ENCODE measurements at places on chromosomes 3 and 15.

DNA sequence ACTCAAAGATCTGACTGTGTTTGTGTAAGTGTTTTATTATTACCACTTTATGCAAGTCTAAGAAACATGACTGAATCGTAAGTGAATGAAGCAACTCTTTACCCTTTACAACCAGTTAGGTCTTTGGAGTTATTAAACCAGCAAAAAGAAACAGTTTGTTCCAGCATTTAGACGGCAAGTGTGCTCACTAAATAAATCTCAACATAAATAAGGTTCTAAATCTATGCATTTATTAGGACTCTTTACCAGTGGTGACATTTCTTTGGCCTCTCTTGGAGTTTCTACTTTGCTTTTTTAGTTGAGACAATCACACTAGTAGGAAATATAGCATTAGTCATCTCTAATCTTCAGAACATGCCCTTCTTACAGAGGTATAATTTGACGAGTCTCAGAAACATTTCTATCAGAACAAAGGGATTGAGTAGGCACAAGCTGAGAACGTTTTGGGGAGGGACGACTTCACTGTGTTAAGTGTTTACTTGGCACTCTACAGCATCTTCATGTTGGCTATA is 739.9 kb upstream of the NR2F2 start:
- DNase-seq = no peak

GRCh38 chr3:137332297-137332696 is 374.5 kb downstream of the IL20RB start:
- no peak for DNase-seq

GRCh38 chr15:38530113-38530512 is 34.5 kb downstream of the RASGRP1 start:
- DNase-seq = peak; percentile 31

GRCh38 chr3:140097874-140098635 is 163.1 kb downstream of the CLSTN2 start:
- DNase-seq = no peak

- peak; percentile 42 for DNase-seq
Observed at GRCh38 chr3:197289726-197290125, 8.7 kb downstream of the DLG1 start.

GRCh38 chr15:80595396-80595795 is 99.7 kb upstream of the ABHD17C start:
- DNase-seq = peak; percentile 51

GRCh38 chr3:158737976-158738615 is 5.8 kb upstream of the RARRES1 start:
- DNase-seq = peak; percentile 83

GRCh38 chr3:66372681-66373350 is 128.0 kb downstream of the LRIG1 start:
- DNase-seq = peak; percentile 31

GRCh38 chr3:100002599-100003350 is 111.5 kb downstream of the FILIP1L start:
- DNase-seq = peak; percentile 97

DNA sequence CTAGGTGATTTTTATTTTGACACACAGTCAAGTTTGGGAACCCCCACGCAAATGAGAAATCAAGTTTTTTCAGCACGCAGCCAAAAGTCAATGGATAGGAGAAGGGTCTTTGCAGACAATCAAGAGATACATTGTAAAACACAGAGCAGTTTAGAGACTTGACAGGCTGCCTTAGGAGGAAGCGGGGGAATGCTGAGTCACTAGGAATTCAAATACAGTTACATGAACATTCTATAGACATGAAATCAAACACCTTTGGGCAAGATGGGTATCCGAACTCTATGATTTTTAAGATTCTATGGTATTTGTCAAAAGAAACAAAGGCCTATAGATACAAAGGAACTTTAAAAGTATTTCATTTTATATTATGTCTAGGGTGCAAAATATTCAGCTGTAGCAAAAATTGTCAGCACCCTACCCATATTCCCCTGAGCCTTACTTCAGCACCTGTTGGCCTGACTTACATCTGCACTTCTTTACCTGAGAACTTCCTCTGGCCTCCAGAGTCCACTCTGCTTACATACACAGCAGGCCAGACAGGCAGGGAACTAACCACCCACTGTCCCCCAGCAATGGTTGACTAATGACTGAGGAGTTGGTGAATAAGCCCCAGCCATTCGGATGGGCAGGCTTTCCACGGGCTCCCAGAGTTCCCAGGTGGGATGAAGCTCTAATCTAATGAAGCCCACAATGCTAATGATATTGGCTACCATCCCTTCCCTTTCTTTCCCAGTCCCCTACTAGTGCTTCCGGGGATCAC is 289.3 kb upstream of the RORA start:
- peak; percentile 35 for DNase-seq

- DNase-seq = no peak
Observed at GRCh38 chr15:84937144-84937543, 44.5 kb upstream of the PDE8A start.

DNA sequence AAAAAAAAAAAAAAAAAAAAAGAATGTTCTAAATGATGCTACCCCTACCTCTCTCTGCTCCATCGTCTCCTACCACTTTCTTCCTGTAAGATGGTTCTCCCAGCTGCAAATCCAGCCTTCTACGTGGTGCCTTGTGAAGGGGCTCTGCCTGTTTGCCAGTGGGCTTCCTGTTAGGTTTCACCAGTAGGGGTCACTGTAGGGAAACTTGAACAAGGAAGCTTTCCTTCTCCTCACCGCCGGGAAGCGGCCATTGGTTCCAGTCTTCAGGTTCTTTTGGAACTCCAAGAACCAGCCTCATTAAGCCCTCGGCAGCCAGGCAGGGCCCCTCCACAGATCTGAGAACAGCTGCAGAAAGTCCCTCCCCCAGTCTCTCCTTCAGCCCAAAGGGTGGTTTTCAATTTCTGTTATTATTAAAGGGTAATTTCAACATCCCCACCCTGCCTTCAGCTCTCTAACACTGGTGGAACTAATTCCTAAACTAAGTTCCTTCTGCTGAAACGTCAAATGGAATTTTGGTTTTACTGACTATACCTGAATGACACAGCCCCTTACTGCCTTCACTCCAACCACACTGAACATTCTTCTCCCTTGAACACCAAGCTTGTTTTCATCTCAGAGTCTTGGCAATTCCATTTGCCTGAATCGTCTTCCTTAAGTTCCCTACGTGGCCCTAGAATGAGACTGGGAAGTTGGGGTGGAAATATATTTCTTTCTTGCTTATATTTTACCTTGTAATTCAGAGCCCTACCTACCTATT is 13.5 kb downstream of the MCCC1 start:
- peak; percentile 59 for DNase-seq

GRCh38 chr15:29003191-29003839 is 117.5 kb downstream of the APBA2 start:
- no peak for DNase-seq

- no peak for DNase-seq
Observed at GRCh38 chr3:140165781-140166180, 230.8 kb downstream of the CLSTN2 start.

DNA sequence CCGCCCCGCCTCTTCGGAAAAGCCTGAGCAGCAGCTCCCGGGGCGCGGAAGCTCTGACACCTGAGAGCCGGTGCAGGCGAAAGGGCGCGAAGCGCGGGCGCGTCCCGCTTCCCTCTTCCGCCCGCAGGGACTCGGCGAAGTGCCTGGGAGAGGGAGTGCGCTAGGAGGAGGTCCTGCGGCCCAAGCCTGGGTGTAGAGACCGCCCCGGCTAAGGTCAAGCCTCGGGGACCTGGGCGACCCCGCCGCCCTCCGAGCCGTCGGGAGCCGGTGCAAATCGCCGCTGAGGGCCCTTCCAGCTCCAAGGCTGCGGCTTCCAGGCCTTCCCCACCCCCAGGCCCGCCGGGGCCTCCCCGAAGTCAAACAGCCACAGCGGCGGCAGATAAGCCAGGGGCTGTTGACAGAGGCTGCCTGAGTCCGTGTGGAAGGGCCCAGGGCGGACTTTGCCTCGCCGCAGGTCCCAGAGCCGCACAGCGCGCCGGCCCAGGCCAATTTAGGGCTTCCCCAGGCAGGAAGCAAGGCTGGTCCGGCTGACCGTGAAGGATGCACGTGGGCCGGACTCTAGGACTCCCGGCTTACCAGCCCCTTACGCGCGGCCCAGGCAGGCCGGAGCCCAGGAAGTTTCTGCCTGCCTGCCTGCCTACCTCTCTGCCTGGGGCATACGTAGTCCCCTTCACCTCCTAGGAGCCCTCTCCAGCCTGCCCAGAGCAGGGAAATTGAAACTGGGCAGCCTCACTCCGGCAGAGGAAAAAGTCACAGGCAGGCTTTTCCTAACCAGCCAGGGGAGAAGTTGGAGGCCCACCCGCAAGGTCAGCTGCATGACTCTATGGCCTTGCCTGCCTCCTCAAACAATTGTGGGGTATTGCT is 2.3 kb downstream of the ITPKA start:
- no peak for DNase-seq

DNA sequence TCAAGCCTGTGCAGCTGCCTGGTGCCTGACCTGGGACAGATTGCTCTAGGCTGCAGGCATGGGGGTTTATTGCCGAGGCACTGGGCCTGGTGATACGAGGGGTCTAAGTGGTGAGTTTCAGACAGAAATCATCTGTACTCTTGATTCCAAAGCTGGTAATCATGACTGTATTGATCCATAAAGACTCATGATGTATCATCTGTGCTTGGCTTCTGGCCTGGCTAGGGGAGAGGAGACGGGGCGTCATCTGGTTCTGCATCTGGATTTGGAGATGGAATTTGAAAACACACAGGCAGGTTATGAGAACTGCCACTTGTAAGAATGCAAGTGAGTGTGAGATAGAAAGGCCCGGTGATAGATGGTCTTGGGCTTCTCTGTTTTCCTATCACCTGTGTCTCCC is 337.4 kb upstream of the C2CD4B start:
- no peak for DNase-seq

- peak; percentile 8 for DNase-seq
Observed at GRCh38 chr3:122246199-122246598, 62.7 kb downstream of the CASR start.

DNA sequence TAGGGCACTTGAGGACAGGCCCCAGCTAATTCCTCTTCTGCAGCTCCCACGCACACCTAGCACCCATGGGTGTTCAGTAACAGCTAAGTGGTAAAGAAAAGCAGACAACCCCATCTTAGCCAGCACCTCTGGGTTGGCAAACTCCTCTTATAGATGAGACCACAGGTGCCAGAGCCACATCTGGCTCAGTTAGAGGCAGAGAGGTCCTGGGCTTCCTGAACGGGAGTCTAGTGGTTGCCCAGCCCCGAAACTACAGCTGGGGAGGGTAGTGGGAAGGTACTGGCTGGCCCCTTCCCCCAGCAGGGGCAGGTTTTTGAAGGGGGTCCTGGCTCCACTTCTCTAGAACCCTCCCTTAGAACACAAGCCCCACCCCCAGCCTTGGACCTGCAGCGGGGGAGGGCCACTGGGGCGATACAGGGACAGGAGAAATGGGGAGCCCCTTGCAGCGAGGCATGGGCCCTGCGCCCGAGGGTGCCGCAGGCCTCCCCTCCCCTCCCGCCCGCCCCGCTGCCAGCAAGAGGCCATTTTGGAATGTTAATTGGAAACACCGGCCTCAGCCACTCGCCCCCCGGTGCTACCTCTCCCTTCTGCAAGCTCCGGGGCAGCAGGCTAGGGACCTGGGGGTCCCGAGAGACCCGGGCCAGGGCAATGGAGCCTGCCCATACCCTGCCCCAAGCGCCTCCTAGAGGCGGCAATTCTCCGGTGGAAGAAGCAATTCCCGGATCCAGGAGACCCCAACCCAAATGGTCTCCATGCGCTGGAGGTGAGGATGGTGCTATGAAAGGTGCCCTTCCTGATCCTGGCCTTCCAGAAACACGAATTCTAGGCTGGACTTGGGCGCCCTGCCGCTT is 1.5 kb downstream of the DUSP7 start:
- DNase-seq = no peak

- peak; percentile 2 for DNase-seq
Observed at GRCh38 chr3:116263842-116264545, 181.3 kb downstream of the LSAMP start.

DNA sequence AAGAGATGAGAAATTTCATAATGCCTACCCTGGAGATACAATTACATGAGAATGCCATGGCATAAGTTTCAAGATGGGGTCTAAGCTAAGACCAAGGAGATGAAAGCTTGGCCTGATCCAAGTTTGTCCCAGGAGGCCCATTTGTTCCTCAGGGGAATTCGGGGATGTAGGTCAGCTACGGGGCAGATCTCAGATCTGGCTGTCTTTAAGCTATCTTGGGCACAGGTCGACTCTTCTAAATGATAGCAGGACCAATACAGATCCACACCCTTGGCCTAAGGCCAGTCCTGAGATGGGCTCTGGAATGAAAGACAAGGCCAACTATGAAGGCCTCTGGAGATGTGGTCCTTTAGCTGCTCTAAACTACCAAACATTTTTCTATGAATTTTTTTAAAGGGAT is 16.6 kb downstream of the ABI3BP start:
- DNase-seq = no peak

- no peak for DNase-seq
Observed at GRCh38 chr3:134833453-134834163, 38.5 kb downstream of the EPHB1 start.

GRCh38 chr3:49641292-49641691 is 32.9 kb upstream of the APEH start:
- DNase-seq = no peak

GRCh38 chr3:124781476-124782376 is 51.5 kb downstream of the UMPS start:
- no peak for DNase-seq

DNA sequence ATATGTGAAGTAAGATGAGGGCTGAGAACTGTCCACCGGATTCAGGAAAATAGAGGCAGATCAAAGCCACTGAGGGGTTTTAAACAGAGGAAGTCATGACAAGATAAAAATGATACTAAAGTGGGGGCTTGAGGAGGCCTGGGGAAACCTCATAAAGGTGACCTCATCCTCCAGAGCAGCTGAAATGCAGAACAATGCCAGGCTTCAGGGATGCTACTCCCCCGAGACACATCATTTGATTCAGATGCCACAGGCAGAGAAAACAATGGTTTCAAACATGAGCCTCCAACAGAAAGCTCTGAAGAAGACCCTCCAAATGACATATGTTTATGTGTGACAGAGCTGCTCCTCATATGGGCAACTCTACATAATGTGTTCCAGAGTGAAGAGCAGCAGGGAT is 6.4 kb downstream of the CFAP20DC start:
- DNase-seq = no peak

DNA sequence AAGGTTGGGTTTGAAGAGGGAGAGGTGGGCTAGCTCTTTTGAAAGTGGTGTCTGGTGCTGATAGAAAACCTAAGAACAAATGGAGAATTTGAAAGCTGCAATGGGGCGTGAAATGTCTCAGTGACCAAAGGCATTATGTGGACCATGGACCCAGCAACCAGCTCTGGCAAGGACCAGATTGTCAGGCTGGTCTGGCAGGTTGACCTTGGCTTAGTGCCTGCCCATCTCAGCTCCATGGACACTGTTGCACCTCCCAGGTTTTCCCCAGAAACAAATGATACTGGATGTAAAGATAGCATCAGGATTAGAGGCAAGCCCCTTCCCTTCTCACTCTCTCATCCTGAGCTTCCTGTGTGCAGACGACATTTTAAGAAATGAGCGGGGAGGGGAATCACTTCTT is 302.9 kb upstream of the LRRFIP2 start:
- no peak for DNase-seq

DNA sequence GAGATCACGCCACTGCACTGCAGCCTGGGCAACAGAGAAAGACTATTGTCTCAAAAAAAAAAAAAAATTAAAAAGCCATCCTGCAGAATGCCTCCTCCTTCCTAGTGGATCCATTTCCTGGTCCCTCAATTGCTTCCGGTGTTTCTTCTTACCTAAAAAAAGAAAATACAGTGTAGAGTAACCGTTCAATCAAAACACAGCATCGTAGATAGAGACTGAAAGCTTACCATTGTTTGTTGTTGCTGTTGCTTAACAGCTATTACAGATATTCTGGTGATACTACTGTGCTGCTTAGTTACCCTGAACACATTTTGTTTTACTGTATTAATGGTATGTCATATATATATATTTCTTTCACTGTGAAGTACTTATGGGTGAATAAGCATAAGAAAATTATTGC is 105.5 kb upstream of the LRRFIP2 start:
- no peak for DNase-seq

Data from iris pigment epithelial cell (primary cell).